ENCODE measurements at places on chromosomes 2 and 18.

DNA sequence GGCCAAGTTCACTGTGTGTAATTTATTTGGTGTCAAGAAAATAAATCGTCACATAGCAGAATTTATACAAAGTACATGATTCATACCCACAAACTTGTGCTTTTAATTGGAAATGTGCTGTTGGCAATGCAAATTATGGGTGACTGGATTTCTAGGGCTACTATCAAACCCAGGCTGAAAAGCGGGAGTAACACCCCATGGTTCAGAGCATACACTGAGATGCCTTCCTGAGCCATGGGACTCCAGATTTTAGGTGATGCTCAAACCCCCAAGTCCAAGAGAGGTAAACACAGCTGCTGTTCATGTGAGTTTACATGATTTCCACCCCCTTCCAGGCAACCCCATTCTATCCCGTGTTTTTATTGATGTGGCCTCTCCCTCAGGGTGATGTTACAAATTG, 565.9 kb upstream of the ID2 start:
- DNase-seq, result no peak

GRCh38 chr2:241964133-241964532, 94.6 kb downstream of the RTP5 start:
- no peak for DNase-seq

DNA sequence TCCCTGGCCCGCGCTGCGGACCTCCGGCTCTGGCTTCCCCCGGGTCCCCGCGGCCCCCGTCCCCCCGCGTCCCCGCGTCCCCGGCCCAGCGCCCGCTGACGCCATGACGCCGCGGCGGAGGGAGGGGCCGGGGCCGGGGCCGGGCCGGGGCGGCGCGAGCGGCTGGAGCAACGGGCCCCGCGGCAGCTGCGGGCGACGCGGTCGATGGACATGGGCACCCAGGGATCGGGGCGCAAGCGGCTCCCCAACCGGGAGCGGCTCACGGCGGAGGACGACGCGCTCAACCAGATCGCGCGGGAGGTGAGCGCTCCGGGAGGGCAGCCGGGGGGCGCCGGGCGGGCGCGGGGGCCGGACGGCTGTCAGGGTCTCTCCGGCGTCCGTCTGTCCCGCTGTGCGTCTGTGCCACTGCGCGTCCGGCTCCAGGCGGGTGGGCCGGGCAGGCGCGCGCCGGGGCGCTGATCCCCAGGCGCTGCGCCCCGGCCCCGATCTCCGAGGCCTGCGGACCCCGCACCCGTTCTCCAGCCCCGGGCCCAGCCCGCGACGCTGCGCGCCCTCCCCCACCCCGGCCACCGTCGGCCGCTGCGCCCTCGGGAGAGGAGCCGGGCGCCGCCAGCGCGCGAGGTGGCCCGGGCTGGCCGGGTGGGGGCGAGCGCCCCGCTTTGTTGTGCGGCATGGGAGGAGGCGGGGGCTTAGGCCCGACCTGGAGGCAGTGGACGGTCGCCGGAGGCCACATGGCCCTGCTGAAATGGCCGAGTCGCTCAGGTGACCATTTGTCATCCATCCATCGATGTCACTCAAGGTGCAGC, at the start of gene LRRFIP1:
Gene LRRFIP1, plus strand, starts transcription at position 147 of the 806 bp plus-strand sequence. Its CDS starts 58 bp downstream, at position 205.
- no peak for DNase-seq

- DNase-seq, result no peak
These were observed 19.4 kb downstream of the THAP4 start for GRCh38 chr2:241617431-241618154.

DNA sequence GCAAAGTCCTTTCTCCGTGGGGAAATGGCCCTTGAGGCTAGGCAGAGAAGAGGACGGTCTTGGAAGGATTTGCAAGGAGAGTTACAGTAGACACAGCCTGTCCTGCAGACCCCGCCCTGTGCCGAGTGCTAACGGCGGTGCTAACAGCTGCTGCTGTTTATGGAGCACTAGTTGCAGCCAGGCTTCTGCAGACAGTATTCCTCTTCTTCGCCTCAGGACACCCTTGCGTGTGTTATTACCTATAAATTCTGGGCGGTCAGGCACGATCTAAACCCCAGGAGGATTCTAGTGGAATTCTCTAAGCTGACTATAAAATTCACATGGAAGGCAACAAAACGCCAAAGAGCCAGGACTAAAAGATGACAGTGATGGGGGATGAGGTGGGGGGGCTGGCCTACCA, 139.8 kb downstream of the GLI2 start:
- peak; percentile 73 for DNase-seq

GRCh38 chr18:76195601-76196000, 299.4 kb downstream of the ZNF516 start:
- no peak for DNase-seq

DNA sequence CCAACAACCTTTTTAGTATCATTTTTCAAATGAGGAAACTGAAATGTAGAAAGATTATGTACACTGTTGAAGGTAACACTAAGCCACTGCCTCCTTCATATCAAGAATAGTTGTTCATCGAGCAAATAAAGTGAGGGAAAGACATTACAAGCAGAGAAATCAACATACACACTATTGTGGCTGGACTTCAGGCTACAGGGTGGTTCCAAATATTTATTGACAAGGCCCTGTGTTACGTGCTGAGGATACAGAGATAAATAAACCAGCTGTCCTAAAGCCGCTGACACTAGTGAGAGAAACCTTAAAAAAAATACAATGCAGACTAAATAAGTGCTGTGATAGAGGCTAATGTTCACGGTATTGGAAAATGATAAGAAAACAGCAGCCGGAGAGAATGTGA, 1.9 kb upstream of the LNPK start:
- DNase-seq, result no peak

- no peak for DNase-seq
These were observed 69.6 kb downstream of the CLHC1 start for GRCh38 chr2:55162284-55163006.

DNA sequence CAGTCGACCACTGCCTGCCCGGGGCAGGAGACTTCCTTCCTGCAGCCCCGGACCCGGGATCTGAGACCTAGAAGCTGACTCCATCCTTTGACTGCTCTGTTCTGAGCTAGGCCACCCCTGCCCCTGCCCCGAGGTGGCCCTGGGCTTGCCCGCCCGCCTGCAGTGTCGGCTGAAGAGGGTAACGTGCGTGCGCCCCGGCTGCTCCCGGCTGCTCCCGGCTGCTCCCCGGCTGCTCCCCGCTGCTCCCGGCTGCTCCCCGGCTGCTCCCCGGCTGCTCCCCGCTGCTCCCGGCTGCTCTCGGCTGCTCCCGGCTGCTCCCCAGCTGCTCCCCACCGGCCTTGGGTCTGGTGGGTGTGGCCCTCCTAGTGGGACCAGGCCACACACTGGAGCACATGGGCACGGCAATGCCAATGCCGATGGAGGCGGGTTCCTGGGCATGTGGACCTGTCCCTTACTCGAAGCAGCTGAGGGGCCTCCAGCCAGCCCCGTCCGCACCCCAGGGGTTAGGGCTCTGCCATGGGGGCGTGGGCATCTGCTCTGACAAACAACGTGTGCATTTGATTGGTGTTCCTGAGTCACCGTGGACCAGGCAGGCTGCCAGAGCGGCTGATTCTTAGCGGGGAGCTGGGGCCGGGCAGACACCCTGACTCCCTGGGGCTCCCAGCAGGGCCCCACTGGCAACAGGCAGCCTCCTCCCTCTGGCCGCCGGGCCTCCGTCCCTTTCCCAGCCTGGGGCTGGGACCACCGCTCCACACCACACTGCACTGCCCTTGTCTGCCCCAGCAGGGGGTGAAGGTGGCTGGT, 2.0 kb upstream of the GAL3ST2 start:
- DNase-seq, result no peak

GRCh38 chr2:212032032-212032431, 506.6 kb downstream of the ERBB4 start:
- DNase-seq, result no peak

- DNase-seq, result no peak
These were observed 12.4 kb upstream of the PSTPIP2 start for GRCh38 chr18:46084431-46084830.

GRCh38 chr2:42297322-42297936, 63.6 kb downstream of the COX7A2L start:
- no peak for DNase-seq

- DNase-seq, result no peak
These were observed 5.9 kb downstream of the WIPF1 start for GRCh38 chr2:174591740-174592139.

- DNase-seq, result no peak
These were observed 1119.8 kb downstream of the TSN start for GRCh38 chr2:122875091-122875865.

- DNase-seq, result no peak
These were observed 186.4 kb downstream of the PIK3C3 start for GRCh38 chr18:42141439-42141838.

DNA sequence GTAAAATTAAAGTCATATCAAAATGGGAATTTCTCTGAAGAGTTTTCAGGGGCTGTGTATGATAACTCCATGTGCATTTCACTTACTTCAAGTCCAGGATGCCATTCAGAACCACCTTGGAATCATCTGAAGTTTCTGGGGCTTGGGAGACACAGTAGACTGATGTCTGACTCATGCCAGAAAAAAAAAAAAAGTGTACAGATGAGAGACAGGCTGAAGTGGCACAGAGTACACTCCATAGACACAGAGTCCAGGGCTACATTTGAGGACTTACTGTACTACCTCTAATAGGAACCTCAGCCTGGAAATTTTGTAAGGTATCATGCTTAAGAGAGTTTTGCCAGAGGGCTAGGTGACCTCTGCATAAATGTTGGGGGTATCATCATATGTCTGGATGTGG, 92.0 kb downstream of the SS18 start:
- no peak for DNase-seq

GRCh38 chr18:63570721-63571120, 16.4 kb upstream of the SERPINB13 start:
- DNase-seq, result no peak

GRCh38 chr2:71692621-71693277, 239.4 kb downstream of the DYSF start:
- DNase-seq, result no peak

- no peak for DNase-seq
These were observed 181.2 kb upstream of the RAB6C start for GRCh38 chr2:129798301-129798581.

GRCh38 chr2:170885130-170885791, 43.8 kb upstream of the GORASP2 start:
- no peak for DNase-seq

DNA sequence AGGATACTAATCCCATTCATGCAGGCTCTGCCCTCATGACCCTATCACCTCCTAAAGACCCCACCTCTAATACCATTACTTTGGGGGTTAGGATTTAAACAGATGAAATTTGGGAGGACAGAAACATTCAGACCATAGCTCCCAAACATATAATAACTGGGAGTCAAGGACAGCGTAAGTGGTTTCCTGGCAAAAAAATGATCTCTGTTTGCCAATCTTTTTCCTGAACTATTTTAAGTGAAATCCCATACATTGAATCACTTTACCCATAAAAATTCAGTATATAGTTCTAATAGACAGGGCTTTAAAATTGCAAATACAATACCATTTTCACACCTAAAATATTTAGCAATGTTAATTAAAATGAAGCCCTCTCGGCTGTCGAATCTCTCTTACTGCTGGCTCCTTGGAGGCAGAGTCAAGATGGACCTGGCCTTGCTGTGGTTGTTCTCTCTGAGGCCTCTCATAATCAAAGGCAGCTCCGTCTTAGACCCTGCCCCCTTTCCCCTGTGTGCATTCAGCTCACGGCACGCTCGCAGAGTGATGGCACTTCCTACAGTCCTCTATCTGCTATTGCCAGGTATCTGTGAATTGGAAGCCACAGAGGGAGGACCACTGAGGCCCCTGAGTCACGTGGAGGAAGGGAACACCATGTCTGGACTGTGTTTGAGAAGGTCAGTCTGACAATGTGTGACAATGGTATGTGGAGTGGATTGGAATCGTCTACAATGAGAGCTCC, 132.3 kb downstream of the UXS1 start:
- DNase-seq, result no peak

DNA sequence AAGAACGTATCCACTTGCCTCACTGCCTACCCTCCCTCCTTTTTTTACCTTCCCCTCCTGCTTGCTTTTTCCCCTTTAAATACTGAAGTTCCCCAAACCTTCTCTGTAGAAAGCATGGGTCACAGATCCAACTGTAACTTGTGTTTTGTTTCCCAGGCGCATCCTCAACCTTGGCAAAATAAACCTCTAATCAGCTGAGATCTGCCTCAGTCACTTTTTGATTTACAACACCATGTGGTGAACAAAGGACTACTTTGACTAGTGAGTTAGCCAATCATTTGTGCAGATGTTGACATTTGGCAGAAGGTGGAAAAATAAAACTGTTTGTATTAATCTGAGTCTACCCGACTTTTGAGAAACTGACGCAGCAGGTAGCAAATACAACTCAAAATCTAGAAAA, 23.3 kb upstream of the MCM6 start:
- no peak for DNase-seq

DNA sequence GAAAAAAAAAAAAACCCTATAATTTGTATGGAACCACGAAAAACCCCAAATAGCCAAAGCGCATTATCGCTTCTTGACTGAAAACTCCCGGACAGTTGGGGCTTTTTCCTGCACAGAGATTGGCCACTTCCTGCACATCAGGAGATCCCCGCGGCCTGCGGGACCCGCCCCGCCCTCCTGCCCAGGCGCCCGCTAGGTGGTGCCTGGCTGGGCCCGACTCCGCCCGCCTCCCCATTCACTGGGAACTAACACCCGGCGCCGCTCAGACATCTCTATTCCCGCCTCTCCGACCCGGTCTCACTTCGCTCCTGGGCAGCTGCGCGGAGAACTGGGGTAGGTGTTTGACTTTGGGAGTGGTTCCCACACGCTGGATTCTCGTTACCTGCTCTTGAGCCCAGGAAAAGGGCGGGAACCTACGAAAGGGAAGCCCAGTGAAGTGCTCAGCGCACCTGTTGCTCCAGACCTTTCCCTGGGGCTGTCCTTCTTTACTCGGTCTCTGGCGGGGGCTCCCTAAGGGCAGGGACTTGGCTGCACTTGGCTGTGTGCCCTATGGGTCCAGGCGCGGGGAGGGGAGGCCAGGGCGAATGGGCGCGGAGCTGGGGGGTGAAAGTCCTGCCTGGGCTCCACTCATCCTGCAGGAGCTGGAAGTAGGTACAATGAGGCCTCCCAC, at the start of gene HMSD:
Gene HMSD, plus strand, starts transcription at position 234 of the 670 bp plus-strand sequence. CDS start 4,155 bp downstream, outside the sequence.
- DNase-seq, result no peak

DNA sequence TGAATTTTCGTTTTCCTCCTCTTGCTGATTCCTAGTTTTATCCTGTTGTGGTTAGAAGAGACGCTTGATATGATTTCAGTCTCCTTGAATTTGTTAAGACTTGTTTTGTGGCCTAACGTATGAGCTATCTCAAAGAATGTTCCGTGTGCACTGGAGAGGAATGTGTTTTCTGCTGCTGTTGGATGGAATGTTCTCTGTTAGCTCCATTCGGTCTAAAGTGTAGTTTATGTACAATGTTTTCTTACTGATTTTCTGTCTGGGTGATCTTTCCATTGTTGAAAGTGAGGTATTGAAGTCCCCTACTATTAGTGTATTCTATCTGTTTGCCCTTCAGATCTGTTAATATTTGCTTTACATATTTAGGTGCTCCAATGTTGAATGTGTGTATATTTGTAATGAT, 25.9 kb downstream of the COLEC11 start:
- no peak for DNase-seq

- DNase-seq, result no peak
These were observed 248.9 kb downstream of the ANAPC1 start for GRCh38 chr2:111634995-111635538.
